ENCODE measurements at places on chromosomes 11 and 22.
A peak's percentile ranks its signal among the peaks of the same experiment; 100 is the strongest.

DNA sequence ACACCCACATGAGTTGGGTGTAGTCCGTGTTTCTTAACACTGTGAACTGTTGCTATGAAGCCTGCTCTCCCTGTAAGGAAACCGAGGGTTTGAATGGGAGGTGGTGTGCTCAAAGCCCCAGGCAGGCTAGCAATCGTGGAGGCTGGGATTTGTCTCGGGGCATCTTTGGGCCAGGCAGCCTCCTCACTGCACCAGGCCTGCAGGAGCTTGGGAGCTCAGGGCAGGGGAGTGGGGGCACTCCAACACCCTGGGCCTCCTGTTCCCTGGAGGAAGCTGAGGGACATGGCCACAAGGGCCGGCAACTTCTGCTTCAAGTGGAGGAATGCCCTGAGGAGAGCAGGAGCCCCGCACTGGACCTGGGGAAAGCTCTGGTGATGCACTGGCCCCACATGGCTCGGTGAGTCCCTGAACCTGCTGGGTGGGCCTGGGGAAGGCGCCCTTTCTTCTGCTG is 164.7 kb upstream of the B3GAT1 start:
- DNase-seq, result no peak

- DNase-seq, result no peak
Observed at GRCh38 chr11:6545917-6546605, 49.0 kb downstream of the DNHD1 start.

DNA sequence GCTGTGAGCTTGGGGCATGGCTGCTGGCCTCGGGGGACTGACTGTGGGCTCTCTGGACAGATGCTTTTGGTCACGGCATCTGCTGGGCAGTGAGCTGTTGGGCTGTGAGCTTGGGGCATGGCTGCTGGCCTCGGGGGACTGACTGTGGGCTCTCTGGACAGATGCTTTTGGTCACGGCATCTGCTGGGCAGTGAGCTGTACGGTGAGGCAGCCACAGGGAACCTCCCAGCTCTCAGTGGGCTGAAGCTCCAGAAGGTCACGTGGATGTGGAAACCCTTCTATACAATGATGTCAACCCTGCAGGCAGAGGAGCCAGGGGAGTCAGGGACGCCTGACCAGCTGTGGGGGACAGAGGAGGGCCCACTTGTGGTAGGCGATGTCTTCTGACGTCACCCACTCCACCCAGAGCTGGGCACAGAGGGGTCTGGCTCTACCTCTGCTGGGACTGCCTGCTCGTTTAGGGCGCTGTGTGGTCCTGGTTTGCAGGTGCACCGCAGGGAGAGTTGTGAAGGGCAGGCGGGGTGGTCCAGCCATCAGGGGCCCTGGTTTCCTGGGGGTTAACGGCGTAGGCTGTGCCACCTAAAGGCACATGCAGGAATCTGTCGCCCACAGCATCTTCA is 1331.3 kb downstream of the BRD1 start:
- no peak for DNase-seq

- DNase-seq, result no peak
Observed at GRCh38 chr11:2944530-2944929, 15.3 kb upstream of the PHLDA2 start.

DNA sequence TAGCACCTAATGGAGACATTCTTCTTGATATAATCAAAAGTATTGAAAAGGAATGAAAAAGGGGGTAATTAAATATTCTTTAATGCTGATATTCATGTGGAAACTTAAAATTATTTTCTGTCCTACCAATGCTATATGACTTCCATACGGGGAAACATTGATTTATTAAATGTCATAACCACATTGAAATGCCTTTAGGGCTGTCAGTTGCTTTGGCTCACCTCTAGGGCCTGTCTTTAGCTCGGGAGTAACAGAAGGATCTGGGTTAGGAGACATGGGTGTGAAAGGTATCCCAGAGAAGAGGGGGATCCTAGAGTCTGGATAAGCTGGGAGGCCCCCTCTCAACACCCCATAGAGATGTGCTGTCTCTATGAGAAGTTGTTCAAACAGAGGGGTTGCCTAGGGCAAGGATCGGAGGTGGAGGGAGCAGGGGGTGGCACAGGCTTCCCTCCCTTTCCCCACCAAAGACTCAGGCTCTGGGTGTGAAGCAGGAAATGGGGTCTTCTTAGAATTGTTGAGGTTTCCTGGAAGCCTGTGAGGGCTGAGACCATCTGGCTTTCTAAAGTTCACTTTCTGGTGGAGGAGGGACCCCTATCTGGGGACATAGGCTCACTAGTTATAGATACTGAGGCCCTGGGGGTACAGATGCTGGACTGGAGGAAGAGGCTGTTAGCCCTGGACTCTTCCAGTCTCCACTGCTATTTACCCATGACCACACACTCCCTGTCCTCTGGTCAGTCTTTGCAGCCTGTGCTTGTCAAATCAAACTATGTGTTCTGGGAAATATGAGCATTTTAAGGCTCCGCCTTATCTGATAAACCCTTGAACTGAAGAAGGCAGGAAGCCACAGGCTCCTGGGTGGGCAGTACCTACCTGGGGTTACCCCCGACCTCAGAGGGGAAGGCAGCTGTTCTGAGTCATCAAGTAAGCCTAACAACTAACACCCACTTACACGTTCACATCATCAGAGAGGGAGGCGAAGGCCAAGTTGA is 55.8 kb upstream of the RRAS2 start:
- DNase-seq, result peak; percentile 68

DNA sequence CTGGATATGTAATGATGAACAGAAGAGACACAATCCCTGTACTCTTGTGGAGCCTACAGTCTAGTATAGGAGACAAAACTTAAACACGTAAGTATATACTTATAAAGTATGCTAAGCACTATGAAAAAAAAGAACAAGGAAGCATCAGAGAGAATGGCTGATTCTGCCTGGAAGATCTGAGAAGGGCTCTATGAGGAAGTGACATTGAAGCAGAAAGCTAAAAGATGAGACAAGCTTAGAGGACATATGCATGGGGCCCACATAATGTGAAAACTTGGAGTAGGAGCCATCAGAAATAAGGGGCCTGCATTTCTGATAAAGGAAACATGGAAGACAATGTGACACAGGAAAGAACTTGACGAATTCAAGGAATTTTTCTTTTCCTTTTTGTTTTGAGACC is 16.6 kb downstream of the SAA1 start:
- DNase-seq, result no peak

DNA sequence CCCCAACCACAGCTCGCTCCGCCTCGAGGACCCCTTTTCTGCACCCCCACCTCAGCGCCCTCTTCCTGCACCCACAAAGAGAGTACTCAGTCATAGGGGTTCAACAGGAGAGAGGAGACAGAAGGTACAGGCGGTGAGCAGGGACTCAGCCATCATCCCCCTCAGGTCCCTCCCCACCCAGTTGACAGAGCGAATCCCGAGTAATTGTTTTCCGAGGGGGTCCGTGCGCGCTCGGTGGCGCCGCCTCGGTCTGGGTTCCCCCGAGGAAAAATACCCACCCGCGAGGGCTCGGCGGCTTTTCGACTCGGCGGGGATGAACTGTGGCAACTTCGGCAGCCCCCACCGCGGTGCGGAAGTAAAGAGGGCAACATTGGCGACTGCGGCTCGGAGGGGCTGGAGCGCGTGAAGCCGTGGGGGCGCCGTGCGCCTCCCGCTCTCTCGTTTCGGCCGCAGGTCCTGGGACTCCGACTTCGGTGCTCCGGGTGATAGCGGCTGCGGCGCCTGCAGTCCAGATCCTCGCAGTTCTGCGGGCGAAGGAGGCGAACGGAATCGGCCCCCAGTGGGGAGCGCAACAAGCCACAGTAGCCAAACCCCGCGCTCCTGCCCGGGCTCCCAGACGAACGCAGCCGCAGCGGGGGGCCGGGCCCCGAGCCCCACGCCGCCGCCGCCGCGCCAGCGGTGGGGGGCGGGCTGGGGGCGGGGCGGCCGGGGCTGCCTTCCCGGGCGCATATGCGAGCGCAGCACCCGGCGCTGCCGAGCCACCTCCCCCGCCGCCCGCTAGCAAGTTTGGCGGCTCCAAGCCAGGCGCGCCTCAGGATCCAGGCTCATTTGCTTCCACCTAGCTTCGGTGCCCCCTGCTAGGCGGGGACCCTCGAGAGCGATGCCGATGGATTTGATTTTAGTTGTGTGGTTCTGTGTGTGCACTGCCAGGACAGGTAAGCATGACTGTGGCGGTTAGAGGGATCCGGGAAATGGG is at the start of gene NELL1:
NELL1 (plus strand) TSS at position 743 of the 976 bp plus-strand sequence.
- DNase-seq, result no peak

DNA sequence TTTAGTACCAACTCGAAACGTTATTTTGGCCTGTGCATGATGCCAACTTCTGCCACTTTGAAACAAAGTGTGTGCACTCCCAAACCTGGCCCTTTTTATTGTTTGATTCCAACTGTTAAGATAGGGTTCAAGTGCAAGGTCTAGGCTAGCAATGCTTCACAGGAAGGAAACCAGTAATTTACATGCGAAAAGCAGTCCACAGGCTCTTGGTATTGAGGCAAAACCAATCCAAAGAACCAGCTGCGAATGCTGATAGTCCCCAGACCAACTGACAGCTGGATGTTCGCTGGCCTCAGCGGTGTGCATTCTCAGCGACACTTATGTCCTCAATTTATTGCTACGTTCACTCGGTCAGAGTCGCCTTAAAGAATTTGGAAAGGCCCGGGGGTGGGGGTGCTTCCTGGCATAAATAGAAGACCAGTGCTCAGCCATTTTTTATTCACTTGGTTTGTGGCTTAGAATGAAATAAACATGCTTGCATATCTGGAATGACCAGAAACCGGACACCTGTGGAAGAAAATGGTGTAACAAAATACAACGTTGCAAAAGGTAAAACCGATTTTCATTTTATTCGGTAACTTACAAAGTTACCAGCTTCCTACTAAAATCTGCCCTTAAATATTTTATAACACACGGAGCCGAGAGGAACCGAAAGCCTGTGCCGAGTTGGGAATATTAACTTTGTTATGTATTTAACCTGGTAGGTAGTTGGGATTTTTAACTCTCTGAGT is 1.6 kb downstream of the CPT1A start:
- DNase-seq, result peak; percentile 10

DNA sequence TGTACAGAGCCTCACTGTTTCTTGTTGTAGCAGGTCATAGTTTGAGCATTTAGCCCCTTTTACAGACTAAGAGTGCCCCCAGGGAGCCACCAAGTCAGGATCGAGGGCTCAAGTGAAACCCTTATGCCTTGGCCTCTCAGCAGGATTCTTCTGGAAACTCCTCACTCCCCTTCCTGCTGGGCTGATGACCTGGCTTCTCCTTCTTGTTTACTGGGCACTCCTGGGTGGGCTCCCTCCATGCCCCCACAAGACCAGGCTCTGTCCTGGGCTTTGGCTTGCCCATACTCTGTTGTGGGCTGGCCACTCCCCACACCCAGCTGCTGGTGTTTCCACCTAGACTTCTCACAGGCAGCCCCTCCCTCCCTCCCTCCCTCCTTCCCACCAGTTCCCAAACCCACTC is 69.6 kb downstream of the MED15 start:
- no peak for DNase-seq

GRCh38 chr11:17989306-17989705 is 23.5 kb downstream of the SERGEF start:
- no peak for DNase-seq

DNA sequence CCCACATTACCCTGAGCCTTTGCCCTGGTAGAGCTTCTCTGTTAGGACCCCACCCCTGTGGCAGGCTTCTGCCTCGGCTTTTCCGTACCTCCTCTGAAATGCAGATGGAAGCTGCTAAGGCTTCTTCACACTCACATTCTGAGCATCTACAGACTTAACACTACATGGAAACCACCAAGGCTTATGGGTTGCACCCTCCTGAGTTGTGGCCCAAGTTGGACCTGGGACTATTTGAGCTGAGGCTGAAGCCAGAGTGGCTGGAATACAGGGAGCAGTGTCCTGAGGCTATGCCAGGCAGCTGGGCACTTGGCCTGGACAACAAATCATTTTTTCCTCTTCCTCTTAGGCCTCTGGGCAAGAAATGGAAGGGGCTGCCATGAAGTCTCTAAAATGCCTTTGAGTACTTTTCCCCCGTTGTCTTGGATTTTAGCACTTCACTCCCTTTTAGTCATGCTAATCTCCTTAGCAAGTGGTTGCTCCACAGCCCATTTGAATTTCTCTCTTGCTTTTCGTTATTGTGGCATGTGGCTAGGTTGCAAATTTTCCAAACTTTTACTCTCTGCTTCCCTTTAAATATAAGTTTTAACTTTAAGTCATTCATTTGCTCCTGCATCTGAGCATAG is 114.8 kb upstream of the FIBIN start:
- no peak for DNase-seq

DNA sequence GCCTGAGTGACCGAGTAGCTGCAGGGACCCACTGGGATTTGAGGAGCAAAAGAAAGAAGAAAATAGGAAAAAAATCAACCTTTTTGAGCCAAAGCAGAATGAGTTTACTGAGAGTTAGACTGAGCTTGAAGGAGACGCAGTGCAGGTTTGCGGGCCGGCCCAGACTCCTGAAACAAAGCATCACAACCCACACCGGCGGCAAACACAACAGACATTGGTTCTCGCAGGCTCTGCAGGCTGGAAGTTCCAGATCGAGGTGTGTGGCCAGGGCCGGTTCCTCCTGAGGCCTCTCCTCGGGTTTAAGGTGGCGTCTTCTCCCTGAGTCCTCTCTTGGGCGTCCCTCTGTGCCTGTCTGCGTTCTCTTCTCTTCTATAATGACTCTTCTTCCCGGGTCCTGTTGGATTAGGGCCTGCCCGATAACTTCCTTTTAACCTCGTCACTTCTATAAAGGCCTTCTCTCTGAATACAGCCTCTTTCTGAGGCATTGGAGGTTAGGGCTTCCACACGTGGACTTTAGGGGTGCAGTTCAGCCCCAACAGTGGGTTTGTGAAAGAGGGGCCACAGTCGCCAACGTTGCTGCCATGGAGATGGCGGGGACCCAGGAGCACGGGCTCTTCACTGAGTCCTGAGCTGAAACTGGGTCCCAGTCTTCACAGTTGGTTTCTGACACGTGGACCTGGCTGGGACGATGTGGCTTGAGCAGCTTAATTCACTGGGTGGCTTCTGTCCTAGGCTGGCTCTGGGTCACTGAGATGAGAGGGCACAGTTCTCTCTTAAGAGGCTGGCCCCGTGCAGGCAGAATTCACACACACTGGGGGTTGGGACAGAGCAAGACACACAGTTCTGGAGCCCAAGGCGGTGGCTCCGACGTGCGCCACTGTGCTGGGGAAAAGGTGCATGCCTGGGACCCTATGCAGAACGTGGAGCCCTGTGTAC is 1047.7 kb downstream of the BRD1 start:
- no peak for DNase-seq

DNA sequence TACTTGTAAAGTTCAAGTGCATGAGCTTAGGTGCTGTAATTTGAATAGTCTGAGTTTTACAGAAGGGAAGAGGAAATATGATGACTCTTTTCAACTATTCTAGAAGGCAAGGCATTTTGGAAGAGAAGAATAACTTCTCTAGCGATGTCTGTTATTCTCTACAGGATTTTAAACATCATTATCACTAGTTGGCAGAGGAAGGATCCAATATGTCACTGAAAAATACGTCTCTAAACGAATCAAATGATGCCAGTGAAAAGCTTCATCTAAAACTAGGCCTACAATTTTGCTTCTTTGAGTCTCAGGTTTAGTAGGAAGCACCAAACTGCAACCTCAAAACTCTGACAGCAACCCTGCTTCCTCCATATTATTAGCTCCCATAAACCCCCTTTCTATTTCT is 581.4 kb downstream of the DLG2 start:
- no peak for DNase-seq

- no peak for DNase-seq
Observed at GRCh38 chr11:115313224-115313838, 190.9 kb downstream of the CADM1 start.
